ENCODE measurements at places on chromosomes 2 and 18.

- DNase-seq = no peak
Measured at GRCh38 chr2:177556153-177556552, 163.6 kb downstream of the AGPS start.

GRCh38 chr2:41933046-41933420, 114.8 kb upstream of the PKDCC start:
- no peak for DNase-seq

- no peak for DNase-seq
Measured at GRCh38 chr18:9884532-9885140, 1.1 kb upstream of the TXNDC2 start.

DNA sequence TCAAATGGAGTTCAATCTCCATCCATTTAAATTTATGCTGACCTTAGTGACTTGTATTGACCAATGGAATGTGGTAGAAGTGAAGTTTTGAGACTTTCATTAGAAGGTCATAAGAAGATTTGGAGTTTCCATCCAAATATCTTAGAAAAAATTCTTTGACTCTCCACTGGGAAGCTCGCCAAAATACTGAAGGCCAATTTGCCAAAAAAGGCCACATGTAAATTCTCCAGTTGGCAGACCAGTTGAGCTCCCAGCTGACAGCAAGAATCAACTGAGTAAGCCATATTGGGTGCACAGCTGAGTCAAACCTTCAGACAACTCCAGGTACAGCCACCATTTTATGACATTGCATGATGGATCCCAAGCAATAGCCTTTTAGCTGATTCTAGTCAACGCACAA, 228.3 kb upstream of the SETBP1 start:
- DNase-seq = no peak

DNA sequence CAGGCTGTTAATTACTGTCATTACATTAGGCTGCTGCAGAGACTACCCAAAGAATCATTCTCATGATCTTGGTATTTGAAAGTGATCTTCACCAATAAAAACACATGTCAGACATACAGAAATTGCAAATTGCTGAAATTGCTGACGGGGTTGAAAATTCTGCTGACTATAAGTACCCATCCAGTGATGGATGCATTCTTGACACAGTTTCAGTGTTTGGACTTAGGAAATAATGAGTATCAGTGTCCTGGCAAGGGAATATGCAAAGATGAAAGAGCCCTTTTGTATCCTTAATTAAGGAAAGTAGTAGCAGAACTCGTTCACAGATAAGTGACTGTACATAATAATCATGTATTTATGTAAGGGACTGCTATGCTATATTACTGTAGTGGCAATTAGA, 221.1 kb upstream of the ATP5MC3 start:
- no peak for DNase-seq

GRCh38 chr2:196177124-196177523, 5.7 kb upstream of the STK17B start:
- DNase-seq = no peak

DNA sequence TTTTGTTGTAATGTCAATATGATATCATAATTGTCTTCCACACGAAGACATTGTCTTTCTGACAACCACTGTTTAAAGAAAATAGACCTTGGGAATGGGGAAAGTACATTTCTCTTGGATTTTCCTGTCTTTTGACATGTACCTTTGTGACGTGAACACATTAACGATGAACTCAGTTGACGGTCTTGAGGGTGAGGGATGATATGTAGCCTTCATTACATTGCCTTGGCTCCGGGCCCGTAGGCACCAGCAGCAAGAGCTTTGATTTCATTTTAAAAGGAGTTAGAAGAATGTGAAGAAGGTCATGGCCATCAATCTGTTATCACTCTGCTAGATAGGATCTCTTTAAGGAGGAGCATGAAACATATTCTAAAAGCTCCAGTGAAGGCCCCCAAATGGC, 80.9 kb downstream of the LYPD6B start:
- DNase-seq = no peak

- peak; percentile 31 for DNase-seq
Measured at GRCh38 chr2:127525691-127526131, 578 bp downstream of the IWS1 start.

GRCh38 chr2:135791418-135792190, 45.4 kb downstream of the LCT start:
- DNase-seq = no peak

DNA sequence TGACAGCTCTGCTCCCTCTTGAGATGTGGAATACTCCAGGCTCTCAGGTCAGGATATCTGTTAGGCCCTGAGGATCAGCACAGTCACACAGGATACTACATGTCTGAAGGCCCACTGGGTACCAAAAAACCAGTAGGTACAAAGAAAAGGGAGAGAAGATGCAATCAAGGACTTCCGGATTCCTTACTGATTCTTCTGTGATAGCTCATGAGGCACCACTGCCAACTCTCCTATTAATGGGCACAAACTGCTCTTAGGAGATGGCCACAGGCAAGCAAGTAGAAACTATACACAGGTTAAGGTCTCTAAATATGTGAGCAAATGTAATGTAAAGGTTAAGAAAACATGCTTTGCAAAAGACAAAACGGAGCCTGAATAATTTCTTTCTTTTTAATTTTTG, 3.5 kb downstream of the TMEM127 start:
- no peak for DNase-seq

- no peak for DNase-seq
Measured at GRCh38 chr2:178109813-178110212, 2.4 kb upstream of the RBM45 start.

GRCh38 chr2:189213250-189213649, 33.7 kb upstream of the COL5A2 start:
- DNase-seq = no peak

DNA sequence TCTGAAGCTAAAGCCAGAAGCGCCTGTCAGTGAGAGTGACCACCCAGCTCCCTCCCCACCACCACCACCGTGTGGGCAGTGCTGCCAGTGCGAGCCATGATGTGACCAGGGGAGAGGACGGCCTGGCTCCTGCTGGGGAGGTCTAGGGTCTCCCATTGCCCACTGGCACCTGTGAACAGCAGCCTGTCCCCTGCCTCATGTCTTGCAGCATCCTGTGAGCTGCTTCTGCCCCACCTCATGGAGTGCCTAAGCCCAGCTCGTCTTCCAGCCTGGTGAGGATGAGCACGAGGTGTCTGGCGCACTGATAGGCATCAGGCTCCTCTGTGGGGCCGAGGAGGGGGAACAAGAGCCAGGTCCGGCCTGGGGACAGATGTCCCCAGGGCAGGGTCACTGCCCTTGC, 61.4 kb downstream of the FAM168B start:
- DNase-seq = no peak

DNA sequence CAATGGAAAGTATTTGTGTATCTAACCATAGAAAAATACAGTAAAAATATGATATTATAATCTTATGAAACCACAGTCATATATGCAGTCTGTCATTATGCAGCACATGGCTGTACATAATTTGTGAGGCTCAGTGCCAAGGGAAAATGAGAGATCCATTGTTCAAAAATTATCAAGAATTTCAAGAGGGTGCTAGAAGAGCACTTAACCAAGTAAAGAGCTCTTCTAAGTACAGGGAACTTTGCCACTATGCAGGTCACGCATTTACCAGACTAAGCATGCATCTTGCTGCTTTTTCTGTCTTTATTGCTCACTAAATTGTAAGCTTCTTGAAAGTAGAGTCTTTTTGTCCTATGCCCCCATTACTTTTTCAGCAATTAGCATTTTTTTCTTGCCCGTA, 438.0 kb downstream of the LRP1B start:
- DNase-seq = no peak

DNA sequence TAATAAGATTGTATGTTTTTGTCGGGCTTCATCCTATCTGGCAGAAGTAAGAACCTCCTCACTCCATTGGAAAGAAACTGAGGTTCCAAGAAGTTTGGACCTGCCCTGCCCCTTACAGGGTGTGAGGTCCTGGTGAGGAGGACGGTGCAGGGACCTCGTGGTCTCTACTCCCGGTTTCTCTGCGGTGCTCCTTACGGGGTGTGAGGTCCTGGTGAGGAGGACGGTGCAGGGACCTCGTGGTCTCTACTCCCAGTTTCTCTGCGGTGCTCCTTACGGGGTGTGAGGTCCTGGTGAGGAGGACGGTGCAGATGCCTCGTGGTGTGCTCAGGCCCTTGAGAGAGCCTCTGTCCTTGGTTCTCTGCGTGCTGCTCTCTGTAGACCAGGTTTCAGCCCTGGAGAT, 5.2 kb downstream of the CTDP1 start:
- DNase-seq = no peak

DNA sequence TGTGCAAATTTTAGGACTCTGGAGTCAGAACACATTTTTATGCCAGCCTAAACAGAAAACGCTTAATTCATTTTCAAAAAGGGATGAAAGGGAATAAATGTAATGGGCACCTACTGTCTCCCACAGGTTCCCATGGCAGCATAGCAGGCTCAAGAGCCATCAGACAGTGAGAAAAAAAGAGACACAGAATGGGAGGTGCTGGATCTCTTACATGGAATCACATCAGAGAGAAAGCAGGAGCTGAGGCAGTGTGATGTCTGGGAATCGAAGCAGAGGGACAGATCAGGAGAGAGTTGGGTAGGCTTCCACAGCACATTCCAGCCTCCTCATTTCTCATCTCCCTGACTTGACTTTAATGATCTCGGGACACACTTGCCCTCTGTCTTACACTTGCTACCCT, 684.3 kb downstream of the KCNJ3 start:
- DNase-seq = no peak

DNA sequence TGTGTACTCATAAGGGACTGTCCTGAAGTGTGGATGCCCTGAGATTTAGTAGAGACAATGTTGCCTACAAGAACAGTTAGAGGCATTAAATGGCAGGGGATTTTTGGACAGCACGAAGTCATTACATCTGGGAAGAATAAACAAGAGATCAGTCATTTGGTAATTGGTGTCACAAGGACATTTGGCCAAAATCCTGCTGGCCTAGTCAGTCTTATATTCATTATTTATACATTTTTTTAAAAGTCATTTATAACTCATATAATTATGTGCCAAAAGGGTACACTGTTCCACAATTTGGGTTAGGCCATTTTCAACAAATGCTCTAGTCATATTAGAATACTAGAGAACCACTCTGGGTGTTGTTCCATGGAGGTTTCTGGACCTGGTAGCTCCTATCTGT, 104.7 kb downstream of the LRATD1 start:
- DNase-seq = no peak

DNA sequence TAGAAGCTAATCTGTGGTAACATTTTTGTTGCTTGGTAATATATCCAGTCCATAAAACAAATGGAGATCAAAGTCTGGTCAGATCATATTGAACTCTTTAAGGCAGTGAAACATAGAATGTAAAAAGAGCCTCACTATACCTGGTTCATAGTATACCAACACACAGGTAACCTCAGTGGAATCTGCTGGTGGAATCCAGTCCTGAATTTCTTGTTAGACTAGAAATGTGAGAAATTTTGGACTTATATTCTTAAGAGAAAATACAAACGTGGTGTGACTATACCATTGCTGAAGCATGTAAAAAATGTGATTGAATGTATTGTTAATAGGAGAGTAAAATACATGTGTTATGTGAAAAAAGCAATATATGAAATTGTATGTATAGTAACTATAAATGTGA, 46.1 kb upstream of the GRHL1 start:
- no peak for DNase-seq

- no peak for DNase-seq
Measured at GRCh38 chr2:140596447-140596846, 1534.4 kb downstream of the LRP1B start.

DNA sequence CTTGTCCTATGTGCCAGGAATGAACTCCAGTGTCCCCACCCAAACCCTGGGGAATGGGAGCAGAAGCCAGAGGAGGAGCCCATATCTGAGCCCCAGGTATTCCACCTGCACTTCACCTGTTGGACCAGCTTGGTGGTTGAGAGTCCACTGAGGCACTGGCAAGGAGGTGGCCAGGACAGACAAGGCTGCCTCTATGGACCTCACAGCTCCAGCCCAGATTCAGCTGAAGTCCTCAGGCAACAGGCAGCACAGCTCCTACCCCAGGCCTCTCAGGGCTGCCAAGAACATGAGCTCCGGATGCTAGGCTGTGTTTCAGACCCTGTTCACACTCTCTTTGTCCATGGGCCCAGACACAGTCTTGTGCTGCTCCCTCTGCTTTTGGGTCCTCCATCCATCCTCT, 2.9 kb upstream of the IL1F10 start:
- no peak for DNase-seq

GRCh38 chr2:201257956-201258665, 2.2 kb upstream of the CASP8 start:
- peak; percentile 53 for DNase-seq

- DNase-seq = no peak
Measured at GRCh38 chr18:52451256-52451655, 111.3 kb downstream of the DCC start.

DNA sequence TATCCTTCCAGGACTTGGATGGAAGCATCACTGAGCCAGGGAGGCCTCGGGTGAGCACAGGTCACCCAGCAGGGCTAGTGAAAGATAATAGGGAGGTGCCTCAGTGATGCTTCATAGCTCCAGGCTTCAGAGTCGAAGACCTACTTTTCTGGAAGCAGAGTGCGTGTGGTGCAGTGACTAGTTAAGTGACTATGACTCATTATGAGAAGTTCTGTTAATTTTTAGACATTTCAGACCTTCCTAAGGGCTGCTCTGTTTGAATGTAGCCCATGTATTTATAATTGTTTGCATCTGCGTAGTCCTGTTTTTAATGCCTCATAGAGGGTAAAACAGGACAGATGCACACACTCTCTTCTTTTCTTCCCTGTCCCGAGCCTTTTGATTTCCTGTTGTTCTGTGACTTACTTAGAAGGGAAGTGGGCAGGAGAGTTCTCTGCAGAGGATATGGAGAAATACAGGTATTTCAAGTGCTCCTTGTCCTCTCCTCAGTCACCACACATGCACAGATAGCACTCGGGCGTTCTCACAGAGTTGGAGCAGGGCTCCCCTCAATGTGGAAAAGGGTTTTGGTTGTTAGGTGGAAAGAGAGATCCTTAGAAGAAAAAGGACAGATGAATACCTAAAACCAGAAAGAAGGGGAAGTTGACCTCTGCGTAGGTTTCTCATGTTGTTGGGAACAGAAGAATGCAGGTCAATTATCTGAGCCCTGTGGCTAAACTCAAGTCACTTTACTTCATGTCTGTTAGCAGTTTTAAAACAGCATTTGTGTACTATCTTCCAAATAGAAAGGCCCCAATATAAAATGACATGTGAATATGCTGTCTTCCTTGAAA, 34.7 kb downstream of the RALB start:
- DNase-seq = no peak

DNA sequence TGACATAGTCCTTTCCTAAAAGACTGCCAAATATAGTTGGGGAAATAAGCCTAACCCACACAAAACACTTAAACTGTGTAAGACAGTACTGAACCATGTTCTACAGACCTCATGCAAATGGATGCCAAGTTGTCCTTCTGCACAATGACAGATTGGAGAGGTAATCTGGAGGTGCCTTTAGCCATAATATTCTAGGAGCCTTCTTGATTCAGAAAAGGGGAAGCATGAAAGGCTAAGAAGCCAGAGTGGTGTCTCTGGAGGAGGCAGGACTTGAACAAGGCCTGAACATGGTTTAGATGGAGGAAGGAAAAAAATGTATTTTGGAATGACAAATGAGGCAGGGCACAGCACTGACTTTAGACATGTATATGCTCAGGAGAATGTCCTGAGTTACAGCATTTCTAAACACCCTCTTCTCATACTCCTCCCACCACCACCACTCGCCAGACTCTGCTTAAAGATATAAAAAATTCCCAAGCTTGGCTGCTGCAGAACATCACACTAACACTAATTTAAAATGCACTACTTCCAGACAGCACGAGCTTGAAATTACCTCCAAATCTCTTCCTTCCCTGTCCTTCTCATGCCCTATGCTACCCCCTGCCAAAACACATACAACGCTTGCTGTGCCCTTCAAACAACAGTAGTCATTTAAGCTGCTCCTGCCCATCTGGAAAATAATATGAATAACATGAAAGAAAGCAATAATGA, 110.4 kb downstream of the ANKRD44 start:
- no peak for DNase-seq
